Activated naive CD8-positive, alpha-beta T cell treated with anti-CD3 and anti-CD28 coated beads, Interleukin-2, amount 50 U/mL, for 16 hours (primary cell): ENCODE measurements at places on chromosomes 11 and 22.

DNA sequence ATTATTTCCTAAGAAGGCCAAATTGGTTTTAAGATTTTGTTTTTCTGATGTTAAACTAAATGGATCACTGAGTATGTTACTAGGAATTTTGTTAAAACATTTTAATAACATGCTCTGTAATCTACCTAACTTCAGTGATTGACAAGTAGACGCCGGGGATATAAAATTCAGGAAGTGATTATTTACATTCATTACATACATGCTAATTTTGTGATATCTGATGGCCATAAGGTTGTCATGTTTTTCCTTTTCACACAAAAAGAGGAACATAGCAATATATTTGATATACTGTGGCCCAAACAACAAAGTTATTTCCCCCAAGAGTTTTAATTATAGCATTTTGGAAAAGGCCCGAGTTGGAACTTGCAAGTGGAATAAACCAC, 12.1 kb downstream of the SCUBE1 start:
- DNase-seq, result no peak

DNA sequence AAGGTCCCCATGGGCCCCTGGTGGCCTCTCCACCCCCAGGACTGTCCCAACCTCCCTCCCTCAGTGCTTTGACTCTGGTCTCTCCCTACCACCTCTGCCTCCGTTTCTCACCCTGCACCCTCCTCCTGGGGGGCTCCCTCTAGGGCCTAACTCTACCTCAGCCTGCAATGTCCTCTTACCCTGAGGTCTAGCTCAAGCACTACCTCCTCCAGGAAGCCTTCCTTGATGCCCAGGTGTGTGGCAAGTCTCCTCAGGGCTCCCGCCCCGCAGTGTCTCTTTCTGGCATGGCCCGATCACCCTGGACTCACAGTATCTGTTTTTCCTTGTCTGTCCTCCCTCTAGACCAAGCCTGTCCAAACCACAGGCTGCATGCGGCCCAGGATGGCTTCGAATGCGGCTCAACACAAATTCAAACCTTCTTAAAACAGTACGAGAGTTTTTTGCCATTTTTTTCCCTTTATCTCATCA, 90.8 kb downstream of the PHF21B start:
- DNase-seq, result no peak

- DNase-seq, result no peak
Measured at GRCh38 chr11:68942095-68942620, 38.5 kb downstream of the IGHMBP2 start.

DNA sequence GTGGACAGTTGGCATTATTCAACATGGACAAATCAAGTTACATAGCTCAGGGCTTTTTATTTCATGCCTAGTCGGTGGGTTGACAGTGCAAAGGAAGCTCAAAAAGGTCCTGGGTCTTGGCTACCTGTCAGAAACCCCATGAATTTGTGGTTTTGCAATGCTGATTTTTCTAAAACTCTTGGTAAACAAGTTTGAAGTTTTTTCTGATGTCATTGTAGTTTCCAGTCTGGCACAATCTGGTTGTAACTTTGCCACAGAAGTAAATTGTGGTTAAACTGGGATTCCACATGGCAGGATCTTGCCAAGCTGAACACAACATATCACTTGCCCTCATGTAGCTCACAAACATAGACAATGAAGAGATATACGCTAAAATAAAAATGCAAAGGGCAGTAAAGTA, 100.8 kb downstream of the EHF start:
- no peak for DNase-seq
